ENCODE measurements at places on chromosomes 4 and X.
A peak's percentile ranks its signal among the peaks of the same experiment; 100 is the strongest.

- H3K4me1 ChIP-seq = no peaks in the 10 kb centered on the region
- no peak for DNase-seq
- H3K36me3 ChIP-seq = no peaks in the 10 kb centered on the region
- no peaks in the 10 kb centered on the region for H3K27me3 ChIP-seq
Measured at GRCh38 chrX:1871887-1872286, 257.0 kb downstream of the ASMT start.

GRCh38 chr4:4541040-4541631, 712 bp downstream of the STX18 start:
- peak overlapping the region; percentile 85 for H3K27ac ChIP-seq
- H3K4me3 ChIP-seq = peak overlapping the region; percentile 86
- H3K36me3 ChIP-seq = no peaks in the 10 kb centered on the region
- H3K4me1 ChIP-seq = peaks cover 17% of the 10 kb centered on the region

- no peaks in the 10 kb centered on the region for H3K36me3 ChIP-seq
- H3K4me3 ChIP-seq = no peak overlapping the region
- no peaks in the 10 kb centered on the region for H3K27me3 ChIP-seq
- peak; percentile 82 for DNase-seq
Measured at GRCh38 chr4:124060261-124060918, 652.1 kb downstream of the ANKRD50 start.

- no peaks in the 10 kb centered on the region for H3K4me1 ChIP-seq
- no peak overlapping the region for H3K4me3 ChIP-seq
- no peak for DNase-seq
Measured at GRCh38 chrX:68669871-68670270, 22.4 kb downstream of the STARD8 start.

DNA sequence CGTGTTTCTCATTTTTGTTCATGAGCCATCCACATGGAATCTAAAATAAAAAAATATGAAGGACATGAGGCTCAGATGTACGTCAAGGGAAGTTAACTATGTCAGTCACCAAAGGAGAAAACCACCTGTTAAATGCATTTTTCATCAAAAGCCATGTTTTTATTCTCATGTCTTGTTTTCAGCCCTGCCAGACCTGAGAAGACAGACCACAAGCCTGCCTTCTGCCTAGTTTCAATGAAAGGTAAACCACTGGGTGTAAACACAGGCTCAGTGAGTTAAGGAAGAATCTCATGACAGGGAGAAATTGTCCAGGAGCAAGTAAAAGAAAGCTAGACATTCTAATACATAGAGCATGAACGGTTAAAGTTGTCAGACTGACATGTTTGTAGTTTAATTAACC, 52.3 kb upstream of the TNIP3 start:
- no peaks in the 10 kb centered on the region for H3K4me1 ChIP-seq
- no peaks in the 10 kb centered on the region for H3K36me3 ChIP-seq
- no peak for DNase-seq
- H3K4me3 ChIP-seq = no peak overlapping the region
- no peaks in the 10 kb centered on the region for H3K27me3 ChIP-seq
- H3K27ac ChIP-seq = no peak overlapping the region

- peak; percentile 89 for DNase-seq
- peak overlapping the region; percentile 66 for H3K27ac ChIP-seq
- peaks cover 8% of the 10 kb centered on the region for H3K4me1 ChIP-seq
- H3K36me3 ChIP-seq = no peaks in the 10 kb centered on the region
Measured at GRCh38 chrX:7330971-7331746, 183.2 kb upstream of the PUDP start.

DNA sequence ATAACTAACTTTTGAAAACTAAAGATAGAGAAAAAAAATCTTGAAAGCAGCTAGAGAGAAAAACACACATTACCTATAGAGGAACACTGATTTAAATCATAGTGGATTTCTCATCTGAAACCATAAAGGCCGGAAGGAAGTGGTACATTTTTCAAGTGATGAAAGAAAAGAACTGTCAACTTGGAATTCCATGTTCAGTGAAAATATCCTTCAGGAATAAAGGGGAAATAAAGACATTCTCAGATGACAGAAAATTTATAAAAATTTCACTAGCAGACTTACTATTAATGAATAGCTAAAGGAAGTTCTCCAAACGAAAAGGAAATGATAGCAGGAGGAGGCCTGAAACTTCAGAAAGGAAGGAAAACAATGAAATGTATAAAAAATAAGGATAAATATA, 7.6 kb upstream of the JADE3 start:
- no peak overlapping the region for H3K27ac ChIP-seq
- no peak for DNase-seq
- no peak overlapping the region for H3K4me3 ChIP-seq

GRCh38 chrX:123833387-123833786, 26.5 kb upstream of the XIAP start:
- peaks cover 4% of the 10 kb centered on the region for H3K4me1 ChIP-seq
- H3K27ac ChIP-seq = no peak overlapping the region
- DNase-seq = no peak
- no peaks in the 10 kb centered on the region for H3K36me3 ChIP-seq

- H3K27ac ChIP-seq = no peak overlapping the region
- no peaks in the 10 kb centered on the region for H3K4me1 ChIP-seq
- no peaks in the 10 kb centered on the region for H3K36me3 ChIP-seq
- H3K4me3 ChIP-seq = no peak overlapping the region
- H3K27me3 ChIP-seq = no peaks in the 10 kb centered on the region
Measured at GRCh38 chrX:11566789-11567188, 98.9 kb downstream of the ARHGAP6 start.

DNA sequence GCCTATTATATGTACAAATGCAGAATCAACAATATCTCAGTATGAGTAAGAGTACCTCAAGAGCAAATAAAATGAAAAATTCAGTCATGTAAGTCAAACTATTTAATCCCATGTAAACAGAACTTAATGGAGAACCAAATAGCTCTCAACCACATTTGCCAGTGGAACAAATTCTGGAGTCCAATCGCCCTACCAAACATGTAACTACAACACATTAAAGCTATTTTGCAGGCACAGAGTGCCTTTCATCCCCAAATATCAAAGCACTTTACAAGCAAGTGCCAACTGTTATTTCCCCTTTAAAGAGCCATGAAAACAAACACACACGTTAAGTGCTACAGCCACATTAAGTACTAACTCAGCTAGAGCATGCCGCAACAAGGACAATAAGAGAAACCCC, 51.3 kb downstream of the PCDH19 start:
- no peak for DNase-seq
- no peak overlapping the region for H3K4me3 ChIP-seq
- no peaks in the 10 kb centered on the region for H3K27me3 ChIP-seq
- H3K27ac ChIP-seq = no peak overlapping the region
- no peaks in the 10 kb centered on the region for H3K4me1 ChIP-seq

- H3K27ac ChIP-seq = no peak overlapping the region
- no peaks in the 10 kb centered on the region for H3K27me3 ChIP-seq
- no peaks in the 10 kb centered on the region for H3K4me1 ChIP-seq
- H3K4me3 ChIP-seq = peak overlapping the region; percentile 62
- H3K36me3 ChIP-seq = no peaks in the 10 kb centered on the region
- DNase-seq = no peak
Measured at GRCh38 chrX:84186603-84187532, 1.1 kb downstream of the RPS6KA6 start.

- no peaks in the 10 kb centered on the region for H3K27me3 ChIP-seq
- no peak overlapping the region for H3K27ac ChIP-seq
- H3K36me3 ChIP-seq = no peaks in the 10 kb centered on the region
- no peak overlapping the region for H3K4me3 ChIP-seq
- DNase-seq = no peak
- H3K4me1 ChIP-seq = no peaks in the 10 kb centered on the region
Measured at GRCh38 chrX:136417806-136418205, 69.9 kb upstream of the BRS3 start.

DNA sequence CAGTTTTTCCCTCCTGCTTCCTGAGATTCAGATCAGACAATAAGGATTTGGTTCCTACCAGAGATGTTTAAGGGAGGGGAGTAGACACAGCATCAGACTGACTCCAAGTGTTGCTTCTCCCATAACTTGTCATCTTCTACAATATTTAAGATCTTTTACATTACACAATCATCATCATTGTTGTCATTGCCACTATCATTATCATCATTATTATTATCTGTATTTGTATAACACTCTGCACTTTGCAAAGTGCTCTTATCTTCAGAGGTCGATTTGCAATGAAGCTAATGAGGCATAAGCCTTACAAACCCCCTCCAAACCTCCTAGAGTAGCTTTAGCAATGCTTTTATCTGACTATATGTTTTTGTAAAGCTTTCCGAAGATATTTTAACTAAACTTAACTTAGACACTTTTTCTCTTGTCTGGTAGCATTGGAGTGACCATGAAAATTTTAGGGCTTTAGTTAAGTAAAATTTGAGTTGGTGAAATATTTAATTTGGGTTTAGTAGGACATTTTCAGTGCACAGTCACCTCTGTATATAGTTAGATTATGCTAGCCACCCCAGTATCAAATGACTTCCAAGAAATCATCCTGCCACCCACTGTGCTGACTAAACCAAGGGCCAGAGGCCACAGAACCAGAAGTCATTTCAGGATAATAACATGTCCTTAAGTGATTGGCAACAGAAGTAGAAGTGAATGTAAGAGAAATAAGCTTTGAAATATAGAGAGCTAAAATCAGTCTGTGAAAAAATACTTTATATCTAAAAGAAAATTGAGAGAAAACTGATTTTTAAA, 124.2 kb upstream of the NRK start:
- H3K4me3 ChIP-seq = no peak overlapping the region
- no peak overlapping the region for H3K27ac ChIP-seq
- no peaks in the 10 kb centered on the region for H3K4me1 ChIP-seq
- H3K36me3 ChIP-seq = no peaks in the 10 kb centered on the region
- H3K27me3 ChIP-seq = no peaks in the 10 kb centered on the region

DNA sequence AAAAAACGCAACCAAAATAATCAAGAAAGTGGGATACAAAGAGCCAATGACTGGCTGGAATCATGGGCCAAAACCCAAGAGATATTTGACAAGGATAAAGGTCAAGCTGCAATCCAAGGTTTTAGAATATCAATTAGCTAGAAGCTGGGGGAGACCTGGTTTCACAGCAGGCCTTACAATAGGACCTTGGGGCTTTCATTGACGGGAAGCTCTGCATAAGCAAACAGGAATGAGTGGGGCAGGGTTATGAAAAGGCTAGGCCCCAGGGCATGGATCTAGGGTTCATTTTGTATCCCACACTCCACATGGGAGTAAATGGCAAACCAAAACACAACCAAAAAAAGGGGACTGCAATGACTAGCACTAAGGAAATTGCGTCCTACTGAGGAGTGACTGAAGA, 215.3 kb downstream of the HS6ST2 start:
- H3K4me1 ChIP-seq = no peaks in the 10 kb centered on the region
- no peak overlapping the region for H3K4me3 ChIP-seq
- H3K27ac ChIP-seq = no peak overlapping the region
- no peak for DNase-seq
- no peaks in the 10 kb centered on the region for H3K36me3 ChIP-seq
- no peaks in the 10 kb centered on the region for H3K27me3 ChIP-seq

GRCh38 chrX:38774249-38774648, 27.0 kb upstream of the MID1IP1 start:
- no peaks in the 10 kb centered on the region for H3K4me1 ChIP-seq
- H3K27ac ChIP-seq = no peak overlapping the region
- no peak overlapping the region for H3K4me3 ChIP-seq
- peak; percentile 22 for DNase-seq
- no peaks in the 10 kb centered on the region for H3K27me3 ChIP-seq
- H3K36me3 ChIP-seq = no peaks in the 10 kb centered on the region

DNA sequence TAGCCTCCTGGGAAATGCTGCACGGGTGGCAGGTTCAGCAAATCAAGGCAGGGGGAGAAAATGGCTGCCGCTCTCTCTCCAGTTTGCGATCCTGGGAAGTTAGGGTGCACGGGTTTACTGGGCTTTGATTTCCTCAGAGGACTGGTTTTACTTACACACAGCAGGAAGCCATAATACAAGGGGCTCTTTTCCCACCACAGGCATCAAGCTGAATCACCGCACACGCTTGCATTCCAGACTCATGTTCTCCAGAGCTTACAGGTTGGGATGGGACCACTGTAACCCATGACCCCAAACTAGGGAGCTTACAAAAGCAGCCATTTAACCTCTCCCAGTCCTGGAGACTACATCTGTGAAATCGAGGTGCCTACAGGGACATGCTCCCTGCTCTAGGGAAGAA, 159.8 kb downstream of the DHRSX start:
- H3K27ac ChIP-seq = no peak overlapping the region
- peaks cover 22% of the 10 kb centered on the region for H3K4me1 ChIP-seq
- H3K36me3 ChIP-seq = no peaks in the 10 kb centered on the region
- H3K27me3 ChIP-seq = no peaks in the 10 kb centered on the region
- H3K4me3 ChIP-seq = no peak overlapping the region

DNA sequence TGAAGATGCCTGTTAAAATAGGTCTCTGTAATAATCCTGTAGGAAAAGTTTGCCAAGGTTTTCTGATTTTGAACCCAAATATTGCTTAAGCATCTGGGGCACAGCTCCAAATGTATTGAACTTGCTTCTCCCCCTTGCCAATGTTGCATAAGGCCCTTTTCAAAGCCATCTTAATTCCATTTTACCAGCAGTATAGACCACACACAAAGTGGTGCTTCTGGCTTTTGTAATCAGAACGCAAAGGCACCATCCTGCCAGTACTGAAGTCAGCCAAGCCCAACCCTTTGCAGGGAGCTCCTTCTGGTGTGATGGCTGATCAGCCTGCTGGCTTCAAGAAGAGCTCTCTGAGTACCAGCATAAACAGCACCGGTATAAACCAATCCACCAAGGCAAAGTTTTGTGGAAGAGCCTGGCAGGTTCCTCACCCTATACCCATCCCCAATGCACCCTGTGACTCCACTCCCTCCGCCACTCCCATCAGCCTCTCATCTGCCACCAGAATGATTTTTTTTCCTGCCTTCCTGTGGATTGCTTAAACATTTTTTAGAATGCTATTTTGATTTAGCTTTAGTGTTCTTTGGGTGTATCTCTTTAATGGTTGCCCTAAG, 39.2 kb upstream of the USP9X start:
- peaks cover 2% of the 10 kb centered on the region for H3K4me1 ChIP-seq
- H3K36me3 ChIP-seq = no peaks in the 10 kb centered on the region
- H3K27me3 ChIP-seq = no peaks in the 10 kb centered on the region
- peak; percentile 9 for DNase-seq
- H3K4me3 ChIP-seq = no peak overlapping the region
- H3K27ac ChIP-seq = no peak overlapping the region

GRCh38 chrX:99468993-99469392, 941.1 kb downstream of the PCDH19 start:
- no peaks in the 10 kb centered on the region for H3K27me3 ChIP-seq
- no peak overlapping the region for H3K4me3 ChIP-seq
- no peak for DNase-seq

DNA sequence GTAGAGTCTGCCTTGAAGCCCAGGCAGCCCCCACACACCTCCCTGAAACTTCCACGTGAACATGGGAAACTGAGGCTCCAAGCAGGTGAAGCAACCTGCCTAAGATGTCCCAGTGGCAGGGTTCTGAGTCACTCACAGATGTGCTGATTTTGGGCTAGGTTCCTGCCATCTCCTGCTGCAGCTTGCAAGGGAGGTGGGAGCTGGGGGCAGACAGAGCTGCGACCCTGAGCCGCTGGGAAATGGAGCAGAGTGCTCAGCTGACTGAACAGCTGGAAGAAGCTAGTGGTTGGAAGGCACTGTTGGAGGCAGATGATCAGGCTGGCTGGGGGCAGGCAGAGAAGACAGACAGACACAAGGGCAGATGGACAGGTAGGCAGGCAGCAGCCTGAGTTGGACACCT, 3.6 kb upstream of the FATE1 start:
- H3K4me1 ChIP-seq = no peaks in the 10 kb centered on the region
- H3K27ac ChIP-seq = no peak overlapping the region
- H3K4me3 ChIP-seq = no peak overlapping the region
- no peak for DNase-seq
- H3K27me3 ChIP-seq = no peaks in the 10 kb centered on the region
